Esophagus mucosa (tissue), 1 donor: ENCODE measurements at places on chromosomes 1 and 21.
A peak's percentile ranks its signal among the peaks of the same experiment; 100 is the strongest.

- no peak for ATAC-seq
Observed at GRCh38 chr21:43869486-43870325, 4.7 kb downstream of the AGPAT3 start.

DNA sequence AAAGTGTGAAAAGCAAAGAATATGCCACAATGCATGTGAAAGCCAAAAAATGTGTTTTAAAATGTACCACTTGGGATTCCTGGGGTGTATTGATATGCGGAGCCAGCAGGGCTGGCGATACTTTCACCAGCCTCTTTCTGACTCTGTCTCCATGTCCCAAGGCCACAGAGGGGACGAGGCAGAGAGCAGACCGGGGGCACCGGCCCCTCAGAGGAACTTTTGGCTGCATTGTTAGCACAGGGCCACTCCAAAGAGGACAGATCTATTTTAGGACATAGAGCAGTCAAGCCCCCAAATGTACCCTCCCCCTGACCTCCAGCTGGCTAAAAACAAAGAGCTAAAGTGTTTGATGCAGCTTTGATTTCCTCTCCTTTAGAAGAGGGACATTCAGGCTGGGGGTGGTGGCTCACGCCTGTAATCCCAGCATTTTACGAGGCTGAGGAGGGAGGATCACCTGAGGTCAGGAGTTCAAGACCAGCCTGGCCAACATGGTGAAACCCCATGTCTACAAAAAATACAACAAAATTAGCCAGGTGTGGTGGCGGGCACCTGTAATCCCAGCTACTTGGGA, 25.6 kb upstream of the ZNF436 start:
- no peak for ATAC-seq

DNA sequence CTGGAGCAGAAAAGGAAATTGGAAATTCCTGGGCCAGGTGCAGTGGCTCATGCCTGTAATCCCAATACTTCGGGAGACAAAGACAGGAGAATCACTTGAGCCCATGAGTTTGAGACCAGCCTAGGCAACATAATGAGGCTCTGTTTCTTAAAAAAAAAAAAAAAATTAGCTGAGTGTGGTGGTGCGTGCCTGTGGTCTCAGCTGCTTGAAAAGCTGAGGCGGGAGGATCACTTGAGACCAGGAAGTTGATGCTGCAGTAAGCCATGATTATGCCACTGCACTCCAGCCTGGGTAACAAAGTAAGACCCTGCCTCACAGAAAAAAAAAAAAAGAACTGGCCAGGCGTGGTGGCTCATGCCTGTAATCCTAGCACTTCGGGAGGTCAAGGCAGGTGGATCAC, 56.7 kb downstream of the SRSF11 start:
- no peak for ATAC-seq

- ATAC-seq = no peak
Observed at GRCh38 chr1:187045371-187045770, 216.6 kb downstream of the PLA2G4A start.

DNA sequence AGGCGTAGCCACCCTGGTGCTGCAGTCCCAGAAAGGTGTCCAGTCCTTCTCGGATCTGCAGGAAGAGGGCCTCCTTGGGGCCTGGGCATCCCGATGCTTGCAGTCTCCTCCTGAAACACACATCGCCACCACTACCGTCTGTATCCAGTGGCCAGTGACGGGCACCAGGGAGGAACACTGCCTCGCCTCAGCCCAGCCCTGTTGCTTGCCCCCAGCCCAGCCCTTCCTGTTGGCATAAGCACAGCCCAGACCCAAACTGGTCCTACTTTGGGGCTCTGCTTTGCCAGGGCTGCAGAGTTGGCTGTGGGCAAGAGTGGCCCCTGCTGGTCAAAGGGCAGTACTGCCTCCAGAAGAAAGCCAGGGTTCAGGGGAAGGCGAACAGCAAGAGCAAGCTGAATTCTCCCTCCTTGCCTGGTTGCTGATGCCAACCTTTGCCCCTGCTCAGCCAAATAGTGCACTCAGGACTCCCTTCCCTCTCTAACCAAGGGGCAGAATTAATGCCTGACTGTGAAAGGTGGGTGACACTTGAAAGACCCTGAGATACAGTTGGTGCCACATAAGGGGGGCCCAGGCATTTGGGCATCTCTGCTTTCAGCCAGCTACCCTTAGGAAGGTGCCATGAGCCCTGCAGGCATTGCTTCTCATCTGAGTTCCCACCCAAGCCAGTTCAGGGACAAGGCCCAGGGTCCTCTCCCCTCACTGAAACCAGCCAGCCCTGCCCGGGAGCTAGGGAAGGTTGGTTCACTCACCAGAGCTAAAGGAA, 11.1 kb upstream of the ARHGEF2 start:
- peak; percentile 94 for ATAC-seq

DNA sequence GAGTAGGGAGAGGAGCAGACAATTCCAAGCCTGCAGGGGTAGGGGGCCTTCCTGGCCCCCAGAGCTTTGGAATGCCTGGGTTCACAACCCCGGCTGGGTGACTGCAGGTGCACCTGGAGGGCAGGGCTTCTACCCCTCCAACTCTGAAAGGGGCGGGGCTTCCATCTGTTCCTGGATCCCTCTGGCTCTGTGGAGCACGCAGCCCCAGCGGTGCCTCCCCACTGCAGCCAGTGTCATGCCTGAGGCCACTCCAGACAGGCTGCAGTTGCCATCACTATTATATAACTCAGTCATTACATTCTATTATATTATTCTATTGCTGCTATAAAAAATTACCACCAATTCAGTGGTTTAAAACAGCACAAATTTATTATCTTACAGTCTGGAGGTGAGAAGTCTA, 12.5 kb upstream of the FNBP1L start:
- ATAC-seq = no peak

DNA sequence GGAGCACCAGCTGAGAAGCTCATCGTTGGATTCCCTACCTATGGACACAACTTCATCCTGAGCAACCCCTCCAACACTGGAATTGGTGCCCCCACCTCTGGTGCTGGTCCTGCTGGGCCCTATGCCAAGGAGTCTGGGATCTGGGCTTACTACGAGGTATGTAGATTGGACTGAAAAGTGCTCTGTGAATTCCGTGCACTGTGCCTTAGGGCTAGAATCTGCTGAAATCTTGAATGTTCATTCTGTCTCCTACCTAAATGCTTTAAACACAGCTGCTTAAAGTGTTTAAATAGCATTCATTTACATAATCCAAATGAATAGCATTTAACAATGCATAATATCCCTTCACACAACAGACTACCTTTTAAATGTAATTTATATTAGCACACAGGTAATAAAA, 27.9 kb downstream of the CHIA start:
- no peak for ATAC-seq

GRCh38 chr1:230693221-230693620, 20.7 kb downstream of the AGT start:
- ATAC-seq = no peak

GRCh38 chr1:22364764-22365163, 86.9 kb upstream of the ZBTB40 start:
- no peak for ATAC-seq

DNA sequence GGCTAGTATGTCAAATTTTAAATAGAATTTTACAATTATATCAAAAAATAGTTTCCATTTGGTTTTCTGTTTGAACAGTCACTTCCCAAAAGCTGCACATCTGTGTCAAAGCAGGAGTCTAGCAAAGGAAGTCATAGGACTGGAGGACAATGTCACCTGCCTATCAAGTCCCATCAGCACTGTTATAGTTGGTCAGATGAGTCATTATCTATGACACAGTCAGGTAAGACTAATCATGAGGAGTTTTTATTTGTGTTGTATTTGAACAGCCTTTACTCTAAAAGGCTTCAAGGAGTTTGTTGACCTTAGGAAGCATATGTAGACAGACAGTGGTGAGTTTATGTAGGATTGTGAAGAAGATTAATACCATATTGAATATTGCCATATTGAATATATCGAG, 74.2 kb upstream of the QSOX1 start:
- peak; percentile 89 for ATAC-seq

GRCh38 chr1:213526306-213526705, 461.5 kb upstream of the PROX1 start:
- no peak for ATAC-seq

GRCh38 chr1:199204231-199204630, 565.4 kb downstream of the PTPRC start:
- ATAC-seq = no peak

DNA sequence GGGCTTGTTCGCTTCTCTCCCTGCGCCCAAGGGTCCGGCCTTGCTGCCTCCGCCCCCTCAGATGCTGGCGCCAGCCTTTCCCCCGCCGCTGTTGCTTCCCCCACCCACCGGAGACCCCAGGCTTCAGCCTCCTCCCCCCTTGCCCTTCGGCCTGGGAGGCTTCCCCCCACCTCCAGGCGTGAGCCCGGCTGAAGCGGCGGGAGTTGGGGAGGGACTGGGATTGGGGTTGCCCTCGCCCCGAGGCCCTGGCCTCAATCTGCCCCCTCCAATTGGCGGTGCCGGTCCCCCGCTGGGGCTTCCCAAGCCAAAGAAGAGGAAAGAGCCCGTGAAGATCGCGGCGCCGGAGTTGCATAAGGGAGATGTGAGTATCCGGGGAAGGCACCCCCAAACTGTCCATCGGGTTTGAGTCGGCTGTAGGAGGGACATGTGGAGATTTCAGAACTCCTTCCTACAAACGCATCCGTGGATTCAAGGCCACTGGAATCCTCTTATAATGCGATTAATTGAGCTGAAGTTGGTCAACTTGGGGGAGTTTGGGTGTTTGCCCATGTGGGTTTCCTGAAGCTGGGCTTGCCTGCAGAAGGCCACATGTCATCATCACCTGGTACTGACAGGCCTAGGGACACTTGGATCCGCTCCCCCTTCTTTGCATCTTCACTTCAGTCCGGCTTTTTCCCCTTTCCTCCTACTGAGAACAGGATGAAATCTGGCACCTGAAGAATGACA, 707 bp downstream of the PRCC start:
- peak; percentile 4 for ATAC-seq

DNA sequence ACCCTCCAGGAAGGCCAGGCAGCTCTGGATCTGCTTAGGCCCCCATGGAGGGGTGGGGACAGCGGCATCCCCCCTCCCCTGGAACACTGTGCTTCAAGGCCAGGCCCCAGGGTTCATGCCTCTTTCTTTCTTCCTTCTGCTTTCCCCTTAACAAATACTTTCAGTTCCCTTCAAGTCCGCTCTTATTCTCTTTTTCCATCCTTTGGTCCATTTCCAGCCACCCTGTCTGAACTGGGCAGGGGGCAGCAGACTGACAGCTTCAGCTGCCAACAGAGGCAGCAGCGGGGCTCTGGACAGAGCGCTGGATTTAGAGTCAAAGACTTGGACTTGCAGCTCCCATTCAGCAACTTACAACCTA, 1.1 kb upstream of the CD244 start:
- no peak for ATAC-seq

DNA sequence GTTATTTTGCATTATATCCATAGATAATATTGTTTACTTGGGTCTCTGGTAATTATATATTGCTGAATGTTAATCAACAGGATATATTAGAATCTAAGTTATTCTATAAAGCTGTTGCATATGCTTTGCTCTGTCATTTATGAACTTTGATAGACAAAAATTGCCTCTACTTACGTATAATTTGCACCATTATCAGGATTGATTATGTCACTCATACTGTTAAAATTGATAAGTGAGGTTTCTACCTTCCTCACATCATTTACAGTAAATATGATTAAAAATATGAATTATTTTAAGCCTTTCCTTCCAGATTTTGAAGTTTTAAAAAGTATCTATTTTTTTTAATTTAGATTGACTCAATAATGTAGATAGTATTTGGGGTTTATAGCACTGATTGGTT, 1540.4 kb upstream of the PRMT6 start:
- ATAC-seq = no peak

- ATAC-seq = no peak
Observed at GRCh38 chr1:190175320-190175719, 302.3 kb downstream of the BRINP3 start.

GRCh38 chr1:64476251-64476952, 6.5 kb downstream of the CACHD1 start:
- ATAC-seq = peak; percentile 66

GRCh38 chr1:47732489-47732888, 264.7 kb downstream of the TRABD2B start:
- ATAC-seq = no peak

- ATAC-seq = peak; percentile 81
Observed at GRCh38 chr1:30649321-30649991, 73.9 kb downstream of the MATN1 start.

DNA sequence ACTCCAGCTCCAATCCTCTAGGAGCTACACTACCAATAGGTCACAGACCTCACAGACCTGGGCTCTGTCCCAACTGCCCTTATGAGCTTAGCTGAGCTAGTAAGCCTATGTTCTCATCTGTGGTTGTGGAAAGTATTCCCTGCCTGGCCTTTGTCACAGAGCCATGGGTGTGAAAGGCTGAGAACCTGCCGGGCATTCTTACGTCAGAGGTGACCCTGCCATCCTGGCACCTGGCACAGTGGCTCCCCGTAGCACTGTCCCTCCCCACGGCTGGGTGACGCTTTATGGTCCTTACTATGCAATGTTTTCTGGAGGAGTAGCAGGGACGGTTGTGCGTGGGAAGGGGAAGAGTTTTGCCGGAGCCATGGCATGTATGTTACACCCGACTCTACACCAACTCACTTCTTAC, 3.5 kb downstream of the TNFRSF1B start:
- no peak for ATAC-seq

DNA sequence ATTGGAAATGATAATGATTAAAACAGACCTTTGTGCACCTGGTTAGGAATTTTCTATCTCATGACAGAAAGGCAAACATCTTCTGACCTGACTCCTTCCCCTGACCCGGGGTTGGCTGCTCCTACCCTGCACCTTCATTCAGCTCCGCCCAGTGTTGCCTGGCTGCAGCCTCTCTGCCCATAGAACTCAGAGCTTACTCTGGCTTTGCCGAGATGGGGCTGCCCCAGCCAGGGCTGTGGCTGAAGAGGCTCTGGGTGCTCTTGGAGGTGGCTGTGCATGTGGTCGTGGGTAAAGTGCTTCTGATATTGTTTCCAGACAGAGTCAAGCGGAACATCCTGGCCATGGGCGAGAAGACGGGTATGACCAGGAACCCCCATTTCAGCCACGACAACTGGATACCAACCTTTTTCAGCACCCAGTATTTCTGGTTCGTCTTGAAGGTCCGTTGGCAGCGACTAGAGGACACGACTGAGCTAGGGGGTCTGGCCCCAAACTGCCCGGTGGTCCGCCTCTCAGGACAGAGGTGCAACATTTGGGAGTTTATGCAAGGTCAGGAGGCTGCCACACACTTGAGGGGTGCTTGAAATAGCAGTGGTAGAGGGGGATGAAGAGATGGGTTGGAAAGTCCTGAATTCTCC, at the start of gene DIO1:
TSS of gene DIO1 (plus strand) at position 189 of the 638 bp plus-strand sequence. CDS start at position 213, 24 bp downstream.
- no peak for ATAC-seq

- no peak for ATAC-seq
Observed at GRCh38 chr1:95431235-95431634, 197.2 kb downstream of the RWDD3 start.

GRCh38 chr1:246083416-246083815, 423.7 kb downstream of the SMYD3 start:
- no peak for ATAC-seq

- no peak for ATAC-seq
Observed at GRCh38 chr21:18142655-18143054, 102.0 kb upstream of the CHODL start.

- ATAC-seq = no peak
Observed at GRCh38 chr21:8991968-8992621, 1529.3 kb upstream of the TPTE start.
